ENCODE measurements at places on chromosomes 11 and 22.
A peak's percentile ranks its signal among the peaks of the same experiment; 100 is the strongest.

- no peak for DNase-seq
These were observed 16.2 kb upstream of the MMP13 start for GRCh38 chr11:102971766-102972165.

DNA sequence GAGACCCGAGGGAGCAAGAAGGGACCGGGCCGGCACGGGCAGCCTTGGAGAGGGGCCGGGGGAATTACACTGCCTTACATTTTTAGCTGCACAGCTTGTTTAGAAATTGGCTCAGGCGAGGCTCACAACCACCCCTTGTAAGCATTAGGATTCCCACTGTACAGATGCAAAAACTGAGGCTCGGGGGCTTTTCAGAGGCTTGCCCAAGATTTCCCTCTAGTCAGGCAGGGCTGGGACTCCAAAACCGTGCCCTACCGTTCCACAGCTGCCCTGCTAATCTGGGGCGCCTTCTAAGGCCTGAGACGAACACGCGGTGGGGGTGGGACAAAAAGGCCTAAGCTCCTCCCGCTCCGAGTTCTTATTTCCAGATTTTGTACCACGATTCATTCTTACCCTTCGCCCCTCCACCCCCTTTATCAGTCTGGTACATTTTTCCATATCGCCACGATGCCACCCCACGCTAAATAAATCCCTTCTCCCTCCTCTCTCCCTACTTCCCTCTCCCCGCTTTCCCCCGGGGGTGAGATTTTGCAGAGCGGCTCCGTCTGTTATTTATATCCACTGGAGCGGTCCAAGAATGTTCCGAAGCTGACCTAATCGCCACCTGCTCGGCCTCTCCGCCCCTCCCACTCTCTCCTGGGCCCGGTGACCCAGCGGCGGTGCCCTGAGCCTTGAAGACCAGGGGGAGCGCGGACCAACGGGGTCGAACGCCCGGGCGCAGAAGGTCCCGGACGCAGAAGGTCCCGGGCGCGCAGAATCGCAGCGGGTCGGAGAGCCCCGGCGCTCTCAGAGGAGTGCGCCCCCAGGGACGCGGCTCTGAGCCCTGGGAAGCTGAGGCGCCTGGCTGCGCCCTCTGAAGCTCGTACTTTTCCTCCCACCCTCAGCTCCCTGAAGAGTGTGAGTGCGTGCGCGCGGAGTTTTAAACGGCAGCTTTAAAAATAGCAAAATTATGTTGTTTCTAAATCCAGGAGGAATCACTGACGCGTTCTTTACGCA is 764 bp upstream of the PACSIN3 start:
- DNase-seq, result no peak

- no peak for DNase-seq
These were observed 4.4 kb upstream of the PRR5 start for GRCh38 chr22:44697423-44698141.

GRCh38 chr22:49322861-49323622 is 504.6 kb downstream of the BRD1 start:
- DNase-seq, result no peak

DNA sequence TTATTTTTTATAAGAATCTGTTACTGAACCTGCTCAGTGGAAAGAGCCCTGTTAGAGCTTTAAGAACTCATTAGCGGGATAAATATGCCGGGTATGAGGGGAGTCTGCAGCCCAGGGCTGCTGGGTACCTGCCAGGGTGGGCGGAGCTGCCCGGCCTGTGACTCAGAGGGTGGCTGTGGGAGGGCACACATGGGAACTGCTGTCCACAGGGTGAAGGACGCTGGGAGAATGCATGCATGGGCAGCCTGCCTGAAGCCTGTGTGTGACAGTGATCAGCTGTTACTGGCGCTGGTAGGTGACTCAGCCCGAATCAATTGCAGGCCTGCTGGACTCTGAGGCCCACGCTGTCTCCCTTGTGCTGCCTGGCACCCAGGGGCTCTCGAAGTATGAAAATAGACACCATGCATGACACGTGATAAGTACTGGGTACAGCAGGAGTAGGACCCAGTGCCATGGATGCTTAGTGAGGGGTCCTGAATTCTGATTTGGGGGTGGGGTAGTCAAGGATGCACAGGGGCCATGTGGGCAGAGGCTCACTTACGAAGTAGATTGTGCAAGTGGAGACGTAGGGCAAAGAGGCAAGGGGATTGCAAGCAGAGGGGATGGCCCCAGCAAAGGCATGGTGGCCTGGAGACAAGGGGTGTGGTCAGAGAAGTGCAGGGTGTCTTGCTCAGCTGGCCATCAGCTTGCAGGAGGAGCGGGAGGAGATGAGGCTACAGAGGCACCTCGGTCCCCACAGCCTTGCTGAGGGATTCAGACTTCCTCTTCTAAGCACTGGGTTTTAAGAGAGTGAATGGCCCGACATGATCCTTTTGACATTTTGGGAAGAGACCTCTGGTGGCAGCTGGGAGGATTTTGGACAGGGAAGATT is 36.5 kb downstream of the GRIK4 start:
- DNase-seq, result no peak

GRCh38 chr11:134037046-134037908 is 31.6 kb upstream of the JAM3 start:
- DNase-seq, result peak; percentile 66

DNA sequence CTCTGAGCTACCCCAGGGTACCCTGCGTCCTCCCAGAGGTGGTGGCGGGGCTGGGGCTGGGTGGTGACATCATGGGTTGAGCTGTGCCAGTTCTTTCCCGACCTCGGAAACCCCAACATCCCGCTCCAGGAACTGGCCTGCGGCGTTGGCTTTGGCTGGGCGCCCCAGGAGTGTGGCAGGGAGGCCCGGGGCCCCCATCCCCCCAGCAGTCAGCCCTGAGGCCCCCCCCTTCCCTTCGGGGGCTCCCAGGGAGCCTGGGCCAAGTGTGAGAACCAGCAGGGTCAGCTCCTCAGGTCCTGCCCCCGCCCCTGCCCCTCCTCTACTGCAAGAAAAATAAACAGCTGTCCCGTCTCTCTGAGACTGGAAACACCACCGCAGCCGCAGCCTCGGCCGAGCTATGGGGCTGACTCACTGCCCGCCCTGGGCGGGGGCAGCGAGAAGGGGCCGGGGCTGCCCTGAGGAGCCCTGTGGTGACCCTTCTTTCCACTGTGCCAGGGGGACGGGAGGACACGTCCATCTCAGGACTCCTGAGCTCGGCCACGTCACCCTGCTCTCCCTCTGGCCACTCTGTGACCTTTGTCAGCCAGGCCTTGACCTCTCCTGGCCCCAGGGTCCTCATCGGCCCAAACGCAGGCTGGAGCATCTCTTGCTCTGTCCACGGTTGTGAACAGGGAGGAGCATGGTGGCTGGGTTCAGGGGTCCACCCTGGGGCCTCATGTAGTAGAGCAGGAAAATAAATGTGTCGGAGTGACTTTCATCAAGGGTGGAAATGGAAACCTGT is 73.4 kb downstream of the WNT7B start:
- no peak for DNase-seq

DNA sequence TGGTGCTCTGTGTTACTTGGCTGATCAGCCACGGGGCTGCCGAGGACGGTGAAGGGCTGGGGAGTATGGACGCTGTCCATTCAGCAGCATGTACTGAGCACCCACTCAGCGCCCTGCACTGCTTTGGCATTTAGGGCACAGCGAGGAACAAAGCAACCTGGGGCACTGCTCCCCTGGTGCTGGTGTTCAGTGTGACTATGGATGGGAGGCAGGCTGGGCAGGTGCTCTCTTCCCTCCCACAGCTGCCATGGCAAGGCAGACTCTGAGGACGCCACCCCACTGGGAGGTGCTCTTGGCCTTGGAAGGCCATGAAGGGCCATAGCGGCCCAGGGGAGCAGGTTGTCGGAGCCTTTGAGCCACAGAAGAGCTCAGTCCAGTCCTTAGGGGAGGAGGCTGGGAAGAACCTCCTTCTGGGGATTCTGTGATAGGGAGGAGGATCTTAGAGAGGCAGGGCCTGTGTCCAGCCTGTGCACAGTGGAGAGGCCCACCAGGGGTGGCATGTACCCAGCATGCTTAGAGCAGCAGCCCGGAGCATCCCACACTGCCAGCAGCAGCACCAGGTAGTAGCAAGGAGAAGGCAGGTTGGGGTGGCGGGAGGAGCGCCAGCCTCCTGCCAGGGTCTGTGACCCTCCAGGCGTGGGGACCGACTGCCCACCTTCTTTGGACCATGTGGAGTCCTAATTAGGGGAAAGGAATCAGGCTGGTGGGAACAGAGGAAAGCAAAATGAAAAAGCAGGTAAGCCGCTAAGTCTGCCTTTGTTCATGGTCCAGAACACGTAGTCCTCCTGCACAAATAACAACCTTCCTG is 141.8 kb downstream of the MPPED1 start:
- DNase-seq, result no peak

- DNase-seq, result no peak
These were observed 124.8 kb downstream of the ATG16L2 start for GRCh38 chr11:72939031-72939430.

DNA sequence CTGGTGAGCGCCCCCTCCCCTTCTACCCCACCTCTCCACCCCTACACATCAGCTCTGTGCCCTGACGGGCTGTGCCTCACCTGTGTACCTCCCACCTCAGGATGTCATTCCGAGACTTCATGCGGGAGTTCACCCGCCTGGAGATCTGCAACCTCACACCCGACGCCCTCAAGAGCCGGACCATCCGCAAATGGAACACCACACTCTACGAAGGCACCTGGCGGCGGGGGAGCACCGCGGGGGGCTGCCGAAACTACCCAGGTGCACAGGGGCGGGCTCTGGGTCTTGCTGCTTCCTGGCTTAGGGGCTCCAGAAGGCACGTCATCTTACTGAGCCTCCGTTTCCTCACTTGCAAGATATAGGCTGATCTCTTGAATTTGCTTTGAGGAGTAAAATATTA is 6.8 kb downstream of the CAPN1 start:
- no peak for DNase-seq

DNA sequence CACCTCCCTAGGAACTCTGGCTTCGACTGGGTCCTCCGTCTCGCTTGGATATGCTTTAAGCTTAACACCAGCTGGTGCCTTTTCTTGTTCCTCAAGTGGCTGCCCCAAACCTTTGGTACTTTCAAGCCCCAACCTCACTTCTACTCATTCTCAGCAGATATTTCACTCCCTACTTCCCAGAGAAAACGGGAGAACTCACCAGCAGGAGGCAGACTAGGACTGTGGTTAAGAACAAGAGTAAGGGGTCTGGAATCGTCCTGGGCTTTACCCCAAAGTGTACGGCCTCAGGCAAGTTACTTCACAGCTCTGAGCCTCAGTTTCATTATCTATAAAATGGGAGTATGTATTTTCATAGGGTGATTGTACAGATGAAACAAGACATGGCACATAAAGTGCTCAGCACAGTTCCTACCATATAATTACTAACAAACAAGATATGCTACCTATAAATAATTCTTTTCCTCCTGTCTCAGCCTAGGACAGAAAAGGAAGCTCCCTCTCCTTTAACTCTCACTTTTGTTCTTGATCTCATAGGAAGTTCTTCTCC is 37.8 kb downstream of the PAMR1 start:
- DNase-seq, result no peak

DNA sequence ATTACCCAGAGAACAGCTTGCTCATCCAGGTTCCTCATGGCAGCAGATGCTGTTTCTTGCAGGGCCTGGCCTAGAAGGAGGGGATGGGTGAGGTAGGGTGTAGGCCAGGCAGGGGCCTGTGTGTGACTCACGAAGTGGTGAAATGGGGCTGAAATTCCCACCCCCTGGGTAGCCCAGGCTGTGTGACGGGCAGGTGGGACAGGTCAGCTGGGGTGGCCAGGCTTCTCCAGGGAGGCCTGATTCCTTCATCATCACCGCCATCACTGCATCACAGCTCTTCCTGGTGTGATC is 83.2 kb downstream of the CACNA1I start:
- no peak for DNase-seq

- no peak for DNase-seq
These were observed 52.1 kb downstream of the GDPD4 start for GRCh38 chr11:77249427-77249826.

All from NCI-H510A (cell line).